Neural crest cell (in vitro differentiated cells): ENCODE measurements at places on chromosomes 4 and X.

GRCh38 chrX:45699158-45699557, 498.5 kb upstream of the DIPK2B start:
- no peak for DNase-seq

DNA sequence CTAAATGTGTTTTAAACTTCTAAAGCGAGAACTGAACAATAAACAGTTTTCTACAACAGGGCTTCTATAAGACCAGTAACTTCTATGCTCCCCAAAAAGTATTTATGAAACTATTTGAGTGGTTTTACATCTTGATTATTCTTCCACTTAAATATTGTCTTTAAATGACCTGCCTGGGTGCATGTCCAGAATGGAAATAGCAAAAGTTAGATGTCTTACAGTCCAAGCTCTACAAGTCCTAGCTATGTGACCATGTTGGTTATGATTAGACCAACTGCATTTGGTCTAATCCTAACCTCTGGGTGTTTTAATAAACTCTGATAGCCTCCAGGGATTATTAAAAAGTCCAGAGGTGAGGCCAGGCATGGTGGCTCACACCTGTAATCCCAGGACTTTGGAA, 79.0 kb upstream of the ATXN3L start:
- DNase-seq, result no peak

DNA sequence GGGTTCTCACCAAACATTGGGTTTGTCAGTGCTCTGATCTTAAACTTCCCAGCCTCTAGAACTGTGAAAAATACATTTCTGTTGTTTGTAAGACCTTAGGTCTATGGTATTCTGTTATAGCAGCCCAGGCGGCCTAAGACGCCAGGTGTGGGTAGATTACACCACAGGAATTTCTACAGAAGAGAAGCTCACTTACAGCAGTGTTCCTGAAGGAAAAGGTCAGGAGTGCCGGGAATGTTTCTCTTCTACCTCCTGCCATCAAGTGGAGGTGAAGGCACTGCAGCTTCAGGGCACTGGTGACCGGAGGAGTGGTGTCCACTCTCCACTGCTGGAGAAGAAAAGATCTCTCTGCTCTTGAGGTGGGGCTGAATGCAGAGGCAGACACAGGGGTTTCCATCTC, 45.7 kb downstream of the FHDC1 start:
- DNase-seq, result no peak

- DNase-seq, result no peak
Measured at GRCh38 chr4:1718095-1718850, 2.9 kb downstream of the TMEM129 start.

GRCh38 chr4:145734031-145734430, 54.1 kb downstream of the C4orf51 start:
- DNase-seq, result no peak
